ENCODE measurements at places on chromosomes 3 and 15.

- no peak for DNase-seq
Observed at GRCh38 chr3:34859746-34860145, 779.6 kb upstream of the ARPP21 start.

DNA sequence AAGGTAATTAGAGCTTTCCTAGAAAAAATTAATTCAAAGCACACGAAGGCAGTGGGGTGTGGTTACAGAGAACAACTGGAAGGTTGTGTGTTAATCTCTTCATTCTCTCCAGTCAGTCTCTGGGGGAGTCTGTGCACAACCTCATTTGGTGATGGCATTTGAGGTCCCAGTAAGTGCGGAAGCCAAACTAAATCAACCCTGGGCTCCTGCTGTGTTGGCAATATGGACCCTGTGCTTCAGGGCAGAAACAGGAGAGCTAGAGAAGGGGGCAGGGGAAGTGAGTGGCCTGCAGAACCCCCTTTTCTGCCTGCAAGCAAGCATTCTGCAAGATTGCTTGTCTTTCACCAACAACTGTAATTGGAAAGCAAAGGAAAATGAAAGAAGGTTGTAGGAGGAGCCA is 195.9 kb upstream of the ST8SIA2 start:
- no peak for DNase-seq

DNA sequence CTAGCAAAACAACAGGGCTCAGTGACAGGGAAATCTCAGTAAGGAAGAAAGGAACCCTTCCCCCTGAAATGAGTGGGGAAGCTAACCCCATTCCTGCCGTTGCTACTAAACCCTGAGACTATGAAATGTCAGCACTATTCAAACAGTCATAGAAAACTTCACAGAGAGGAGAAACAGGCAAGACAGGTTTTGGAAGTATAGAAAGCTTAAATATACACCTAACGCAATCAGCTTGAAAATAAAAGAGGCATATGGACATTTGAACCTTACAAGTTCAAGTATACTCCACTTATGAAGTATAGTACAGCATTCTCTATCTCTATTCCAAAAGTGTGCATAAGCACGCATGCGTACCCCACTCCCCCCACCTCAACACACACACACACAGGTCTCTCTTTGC is 17.6 kb upstream of the FRMD4B start:
- no peak for DNase-seq

DNA sequence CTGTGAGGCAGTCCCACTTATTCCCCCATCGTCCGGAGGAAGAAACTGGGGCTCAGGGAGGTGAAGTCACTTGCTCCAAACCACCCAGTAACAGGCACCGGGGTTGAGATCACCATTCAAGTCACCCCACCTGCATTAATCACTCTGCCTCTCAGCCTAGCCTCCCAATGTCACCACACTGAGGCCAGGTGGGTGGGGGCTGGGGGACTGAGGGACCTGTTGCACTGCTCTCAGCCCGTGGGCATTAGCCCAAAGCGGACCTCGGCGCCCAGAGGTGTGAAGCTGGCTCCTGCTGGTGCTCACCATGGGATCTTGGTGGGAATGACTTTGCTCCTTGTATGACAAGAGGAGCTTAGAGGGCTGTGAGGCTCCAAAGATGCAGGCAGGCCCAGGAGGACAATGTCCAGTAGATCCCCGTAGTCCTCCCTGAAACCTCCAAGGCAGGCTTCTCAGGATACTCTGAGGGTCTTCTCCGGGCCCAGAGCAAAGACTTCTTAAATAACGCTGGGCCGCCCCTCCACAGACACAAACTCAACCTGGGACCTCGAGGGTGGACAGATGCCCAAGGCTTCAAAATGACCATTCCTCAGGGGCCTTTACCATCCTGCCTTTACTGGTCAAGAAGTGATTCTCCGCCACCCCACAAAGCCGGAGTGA is 1.7 kb downstream of the NT5DC2 start:
- no peak for DNase-seq

DNA sequence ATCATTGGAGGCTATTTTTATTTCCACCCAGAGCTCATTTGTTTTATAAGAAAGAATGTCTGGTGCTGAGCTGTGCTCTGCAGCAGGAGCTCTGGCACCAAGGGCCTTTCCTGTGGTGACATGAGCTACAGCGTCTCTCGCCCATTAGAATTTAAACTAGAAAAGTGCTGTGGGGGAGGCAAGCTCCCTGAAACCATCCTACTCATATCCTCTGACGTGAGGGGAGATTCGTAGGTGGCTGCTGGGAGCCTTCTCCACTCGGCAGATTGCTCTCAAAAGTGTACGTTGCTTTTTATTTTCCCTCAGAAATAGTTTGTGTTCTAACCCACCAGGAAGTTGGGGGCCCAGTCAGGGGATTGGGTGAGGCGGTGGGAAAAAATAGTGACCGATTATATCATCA is 76.3 kb upstream of the ARHGEF3 start:
- DNase-seq = no peak

GRCh38 chr15:100001405-100001804 is 268.2 kb upstream of the LYSMD4 start:
- DNase-seq = no peak
